ENCODE measurements at places on chromosomes 11 and 22.
A peak's percentile ranks its signal among the peaks of the same experiment; 100 is the strongest.

DNA sequence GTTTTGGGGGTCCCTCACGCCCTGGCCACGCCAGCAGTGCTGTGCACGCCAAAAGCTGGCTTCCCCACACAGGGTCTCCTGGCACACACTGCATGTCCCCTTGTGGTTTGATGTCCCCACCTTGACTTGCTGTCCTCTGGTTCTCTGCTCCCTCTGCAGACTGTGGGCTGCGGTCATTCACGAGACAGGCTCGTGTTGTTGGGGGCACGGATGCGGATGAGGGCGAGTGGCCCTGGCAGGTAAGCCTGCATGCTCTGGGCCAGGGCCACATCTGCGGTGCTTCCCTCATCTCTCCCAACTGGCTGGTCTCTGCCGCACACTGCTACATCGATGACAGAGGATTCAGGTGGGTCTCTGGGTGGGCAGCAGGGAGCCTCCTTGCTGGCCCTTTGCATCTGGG is 40.2 kb downstream of the ST14 start:
- DNase-seq = no peak

- DNase-seq = no peak
These were observed 59.3 kb downstream of the LRRC4C start for GRCh38 chr11:41400124-41400523.

- no peak for DNase-seq
These were observed 15.6 kb upstream of the INCENP start for GRCh38 chr11:62108017-62108750.

DNA sequence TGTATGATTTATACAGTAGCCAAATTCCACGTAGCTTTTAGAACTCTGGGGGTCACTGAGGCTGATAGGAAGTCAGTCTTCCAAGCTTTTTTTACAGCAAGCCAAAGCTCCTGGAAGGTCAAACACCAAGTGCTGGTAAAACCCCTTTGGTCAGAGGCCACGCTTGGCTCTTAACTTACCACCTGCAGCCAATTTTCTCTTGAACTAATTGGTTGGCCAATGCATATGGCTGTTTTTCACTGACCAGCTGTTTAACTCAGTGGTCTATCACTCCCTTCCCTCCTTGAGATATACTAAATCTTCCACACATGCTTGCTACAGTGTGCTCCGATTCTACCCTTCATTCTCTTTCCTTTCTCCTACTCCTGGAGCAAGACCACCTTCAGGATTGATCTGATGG is 116.0 kb downstream of the FAR1 start:
- DNase-seq = no peak

GRCh38 chr11:69734841-69735240 is 31.0 kb upstream of the FGF19 start:
- DNase-seq = no peak

DNA sequence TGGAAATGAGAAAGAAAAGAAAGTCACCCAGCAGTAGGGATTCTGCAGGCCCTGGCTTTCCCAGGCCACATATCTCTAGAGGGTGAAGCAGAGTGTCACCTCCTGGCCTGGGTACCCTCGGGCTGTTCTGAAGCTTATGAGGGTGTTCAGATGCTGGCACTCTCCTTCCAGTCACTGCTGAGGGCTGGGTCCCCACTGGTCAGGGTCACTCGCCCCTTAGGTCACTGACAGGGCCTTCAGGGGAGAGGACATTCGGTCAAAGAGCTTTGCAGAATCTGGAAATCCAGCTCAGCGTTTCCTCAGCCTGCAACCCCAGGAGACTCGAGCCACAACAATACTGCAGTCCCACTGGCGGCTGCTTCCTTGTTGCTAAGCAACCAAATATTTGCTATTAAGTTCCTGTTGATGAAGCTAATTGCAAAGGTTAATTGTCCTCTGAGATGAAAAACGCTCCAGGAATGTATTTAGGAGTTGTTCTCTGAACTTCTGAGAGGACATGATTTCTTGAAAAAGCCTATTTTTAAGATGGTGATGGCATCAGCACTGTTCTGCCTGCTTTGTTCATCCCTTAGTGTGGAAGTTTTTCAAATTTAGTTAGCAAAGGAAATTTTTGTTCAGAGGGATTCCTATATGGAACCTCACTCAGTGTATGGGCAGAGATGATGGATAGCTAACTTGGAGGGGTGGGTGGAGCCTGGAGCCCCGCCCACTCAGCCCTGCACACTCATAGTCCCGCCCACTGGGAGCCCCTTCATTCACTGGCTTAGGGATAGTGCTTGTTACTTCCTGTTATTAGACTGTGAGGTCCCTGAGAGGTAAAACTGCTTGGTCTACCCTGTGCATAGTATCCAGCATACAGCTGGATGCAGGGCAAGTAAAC is 109.2 kb downstream of the CSNK2A3 start:
- no peak for DNase-seq

DNA sequence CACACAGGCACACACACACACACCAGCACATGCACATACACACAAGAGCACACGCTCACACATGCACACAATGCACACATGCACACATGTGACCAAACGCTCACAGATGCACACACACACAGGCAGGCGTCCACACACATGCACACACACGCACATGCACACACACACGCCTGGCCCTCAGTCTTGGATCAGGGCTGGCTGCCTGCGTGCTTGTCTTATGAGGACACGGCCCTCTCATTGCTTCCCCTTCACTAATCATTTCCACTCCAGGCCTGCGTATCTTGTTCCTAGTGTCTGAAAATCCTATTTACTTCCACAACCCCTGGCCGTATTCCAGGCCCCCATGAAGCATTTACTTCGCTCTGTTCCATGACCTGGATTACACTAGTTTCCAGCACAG is 740.5 kb downstream of the BRD1 start:
- DNase-seq = no peak

DNA sequence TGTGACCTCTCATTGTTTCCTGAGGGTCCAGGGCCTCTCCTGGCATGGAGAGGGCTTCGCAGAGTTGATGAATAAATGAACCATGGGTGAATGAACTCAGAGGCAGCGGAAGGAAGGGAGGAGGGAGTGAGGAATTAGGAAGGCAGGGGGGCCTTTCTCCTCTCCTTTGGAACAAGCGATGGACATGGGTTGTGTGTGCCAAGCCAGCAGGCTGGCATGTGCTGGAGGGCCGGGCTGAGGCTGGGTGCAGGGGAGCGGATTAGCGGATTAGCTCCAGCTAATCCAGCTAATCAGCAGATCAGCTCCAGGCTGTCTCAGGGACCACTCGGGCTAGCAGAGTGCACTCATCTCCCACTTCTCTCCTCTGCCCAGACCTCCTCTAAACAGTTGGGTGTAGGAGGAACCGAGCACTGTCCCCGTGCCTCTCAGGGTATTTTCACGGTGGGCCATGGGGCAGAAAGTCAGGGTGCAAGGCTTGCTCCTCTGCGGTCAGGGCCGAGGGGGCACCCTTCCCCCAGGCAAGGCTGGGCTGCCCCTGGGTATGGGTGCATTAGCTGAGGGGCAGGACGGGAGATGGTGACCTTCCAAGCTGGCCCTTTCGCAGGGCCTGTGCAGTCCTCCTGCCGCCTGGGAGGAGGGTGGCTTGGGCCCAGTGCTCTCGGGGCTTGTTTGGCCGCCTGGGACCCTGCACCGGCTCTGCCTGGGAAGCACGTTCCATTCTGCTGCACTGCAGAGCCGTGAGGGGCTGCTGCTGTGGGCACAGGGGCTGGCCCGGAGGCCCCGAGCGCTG is 120.3 kb upstream of the B3GAT1 start:
- no peak for DNase-seq

GRCh38 chr11:85652786-85653447 is 5.2 kb downstream of the TMEM126A start:
- no peak for DNase-seq

GRCh38 chr11:898143-898511 is 12.5 kb downstream of the CHID1 start:
- no peak for DNase-seq

GRCh38 chr11:16911658-16912057 is 102.6 kb downstream of the PLEKHA7 start:
- no peak for DNase-seq

- DNase-seq = no peak
These were observed 663.7 kb upstream of the B3GAT1 start for GRCh38 chr11:135075740-135076139.

DNA sequence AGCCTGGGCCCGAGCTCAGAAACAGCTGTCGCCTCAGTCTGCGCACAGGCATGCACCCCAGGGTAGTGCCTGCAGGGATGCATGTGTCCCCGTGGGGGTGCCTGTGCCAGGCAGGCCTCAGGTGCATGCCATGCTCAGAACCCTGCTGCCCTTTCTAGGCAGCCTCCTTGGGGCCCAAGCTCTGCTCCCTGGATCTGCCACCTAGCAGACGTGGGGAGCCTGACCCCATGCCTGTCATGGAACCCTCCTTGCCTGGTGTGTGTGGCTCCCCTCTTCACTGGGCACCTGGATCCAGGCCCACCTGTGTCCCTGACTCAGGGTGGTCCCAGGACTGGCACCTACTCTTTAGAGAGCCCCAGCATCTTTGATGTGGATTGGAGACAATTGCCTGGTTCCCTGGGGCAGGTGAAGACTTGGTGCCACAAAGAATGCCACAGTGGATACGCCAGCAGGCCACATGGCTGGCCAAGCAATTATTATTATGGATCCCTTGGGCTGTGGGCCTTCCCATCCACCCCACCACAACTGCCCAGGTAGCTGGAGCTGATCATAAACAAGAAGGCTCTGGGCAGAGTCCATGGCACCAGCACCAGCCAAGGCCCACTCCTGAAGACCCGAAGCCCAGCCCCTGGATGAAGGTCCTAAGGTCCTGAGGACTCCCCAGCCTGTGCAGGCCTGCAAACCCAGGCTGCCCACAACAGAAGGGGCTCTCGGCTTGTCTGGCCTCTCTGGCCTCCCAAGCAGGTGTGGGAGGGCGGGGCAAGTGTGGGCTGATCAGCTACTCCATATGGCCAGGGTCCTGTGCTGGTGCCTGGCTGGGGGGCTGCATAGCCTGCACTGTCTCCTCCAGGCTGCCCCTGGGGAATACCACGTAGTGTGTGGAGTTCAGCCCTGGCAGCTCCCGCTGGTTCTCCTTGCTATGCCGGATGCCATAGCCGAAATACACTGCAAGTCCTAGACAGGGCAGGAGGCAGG is 3.8 kb downstream of the SLC7A4 start:
- no peak for DNase-seq

- no peak for DNase-seq
These were observed 22.1 kb downstream of the SCUBE2 start for GRCh38 chr11:9069256-9069655.

DNA sequence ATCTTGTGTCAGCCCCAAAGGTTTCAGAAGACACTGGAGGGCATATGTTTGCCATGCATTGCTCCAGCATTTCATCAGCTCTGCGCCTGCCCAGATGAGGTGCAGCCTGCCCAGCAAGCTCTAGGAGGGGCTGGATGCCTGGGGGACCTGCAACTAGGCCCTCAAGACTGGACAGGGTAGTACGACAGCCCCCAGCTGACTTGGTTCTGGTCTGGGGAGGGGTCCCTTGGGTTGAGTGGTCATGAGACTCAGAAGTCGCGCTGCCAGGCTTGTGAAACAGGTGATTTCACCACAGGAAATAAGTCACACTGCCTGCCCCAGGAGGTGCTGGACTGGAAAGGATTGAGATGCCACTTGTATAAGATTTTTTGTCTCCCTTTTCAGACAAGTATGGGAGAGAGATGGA is 23.4 kb downstream of the TPBGL start:
- no peak for DNase-seq

GRCh38 chr11:79809487-79809886 is 368.7 kb upstream of the TENM4 start:
- no peak for DNase-seq

- no peak for DNase-seq
These were observed 606.7 kb upstream of the LRRC4C start for GRCh38 chr11:42066113-42066512.

- DNase-seq = peak; percentile 50
These were observed 11.5 kb downstream of the P2RX3 start for GRCh38 chr11:57349491-57350274.

DNA sequence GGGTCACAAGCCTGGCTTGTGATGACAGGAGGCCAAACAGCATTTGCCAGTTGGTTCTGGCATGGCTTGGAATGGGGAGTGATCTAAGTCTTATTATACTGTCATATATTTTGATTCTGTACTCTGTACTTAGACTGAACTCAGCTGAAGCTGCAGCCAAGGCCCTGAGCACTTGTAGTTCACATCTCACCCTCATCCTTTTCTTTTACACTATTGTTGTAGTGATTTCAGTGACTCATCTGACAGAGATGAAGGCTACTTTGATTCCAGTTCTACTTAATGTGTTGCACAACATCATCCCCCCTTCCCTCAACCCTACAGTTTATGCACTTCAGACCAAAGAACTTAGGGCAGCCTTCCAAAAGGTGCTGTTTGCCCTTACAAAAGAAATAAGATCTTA is 843 bp downstream of the OR56B1 start:
- no peak for DNase-seq

DNA sequence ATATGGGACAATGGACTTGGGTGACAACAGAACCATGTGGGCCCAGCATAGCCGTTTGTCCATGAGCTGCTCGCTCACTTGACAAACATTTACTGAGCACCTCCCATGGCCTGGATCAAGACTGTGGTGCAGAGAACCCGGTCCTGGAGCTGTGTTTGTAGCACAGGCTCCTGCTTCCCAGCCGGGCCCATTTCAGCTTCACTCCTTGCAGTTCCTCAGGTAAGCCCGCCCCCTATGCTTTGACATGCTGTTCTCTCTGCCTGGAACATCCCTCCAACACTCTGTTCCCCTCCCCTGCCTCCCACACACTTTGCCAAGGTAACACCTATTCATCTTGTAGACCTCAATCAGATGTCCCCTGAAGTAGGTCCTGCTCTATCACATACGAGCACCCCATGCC is 19.3 kb upstream of the IGSF22 start:
- DNase-seq = no peak

GRCh38 chr22:31291481-31292235 is 630 bp downstream of the PIK3IP1 start:
- DNase-seq = no peak
